Stimulated activated CD8-positive, alpha-beta memory T cell treated with anti-CD3 and anti-CD28 coated beads, Interleukin-4, amount 100 ng/mL, for 1 hour (primary cell): ENCODE measurements at places on chromosomes 6 and 20.

- no peak for DNase-seq
Observed at GRCh38 chr20:18666803-18667415, 79.1 kb downstream of the DTD1 start.

GRCh38 chr20:47814632-47815415 lies 29.5 kb upstream of the SULF2 start:
- DNase-seq = no peak

- DNase-seq = no peak
Observed at GRCh38 chr6:92460133-92460532, 959.2 kb downstream of the EPHA7 start.

DNA sequence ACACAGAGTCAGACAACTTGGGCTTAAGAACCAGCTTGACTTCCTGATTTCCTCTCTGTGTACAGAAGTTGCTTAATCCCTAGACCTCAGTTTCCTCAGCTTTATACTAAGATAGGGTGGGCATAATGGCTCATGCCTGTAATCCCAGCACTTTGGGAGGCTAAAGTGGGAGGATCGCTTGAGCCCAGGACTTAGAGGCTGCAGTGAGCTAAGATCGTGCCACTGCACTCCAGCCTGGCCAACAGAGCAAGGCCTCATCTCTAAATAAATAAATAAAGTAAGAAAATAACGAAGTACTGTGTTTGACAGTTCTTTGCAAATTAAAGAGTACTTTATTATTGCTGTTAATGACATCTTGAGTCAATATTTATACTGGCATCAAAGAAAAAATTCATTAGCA lies 41.7 kb downstream of the CNKSR3 start:
- DNase-seq = no peak
